Dermis microvascular lymphatic vessel endothelial cell (primary cell): ENCODE measurements at places on chromosomes 4 and X.

- no peak for DNase-seq
Observed at GRCh38 chrX:47226071-47226470, 6.7 kb upstream of the USP11 start.

GRCh38 chr4:3502941-3503936, 29.0 kb downstream of the LRPAP1 start:
- DNase-seq, result no peak

DNA sequence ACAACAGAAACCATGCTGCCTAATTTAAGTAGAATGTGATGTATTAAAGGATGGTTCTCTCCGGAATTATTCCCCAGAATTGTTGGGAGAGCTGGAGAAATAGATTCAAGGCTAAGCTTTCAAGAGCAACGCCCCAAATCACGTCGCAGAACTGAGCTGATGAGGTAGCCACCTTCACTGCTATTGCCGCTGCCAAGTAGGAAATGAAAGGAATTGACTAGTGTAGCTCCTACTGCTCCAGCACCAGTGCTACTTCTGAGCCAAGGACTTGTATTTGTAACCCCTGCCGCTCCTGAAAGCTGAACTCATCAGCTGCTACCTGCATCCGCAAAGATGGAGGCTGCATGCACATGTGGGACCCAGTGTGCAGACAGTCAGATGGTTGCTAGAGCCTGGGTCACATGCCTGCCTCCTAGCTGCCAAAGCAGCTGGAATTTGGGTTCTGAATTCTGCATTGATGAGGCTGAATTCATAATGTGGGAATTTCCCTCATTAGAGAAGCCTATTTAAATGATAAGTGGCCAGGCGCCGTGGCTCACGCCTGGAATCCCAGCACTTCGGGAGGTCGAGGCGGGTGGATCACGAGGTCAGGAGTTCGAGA, 173.9 kb downstream of the PDGFRA start:
- no peak for DNase-seq

GRCh38 chr4:101307899-101308298, 39.4 kb downstream of the PPP3CA start:
- DNase-seq, result no peak

DNA sequence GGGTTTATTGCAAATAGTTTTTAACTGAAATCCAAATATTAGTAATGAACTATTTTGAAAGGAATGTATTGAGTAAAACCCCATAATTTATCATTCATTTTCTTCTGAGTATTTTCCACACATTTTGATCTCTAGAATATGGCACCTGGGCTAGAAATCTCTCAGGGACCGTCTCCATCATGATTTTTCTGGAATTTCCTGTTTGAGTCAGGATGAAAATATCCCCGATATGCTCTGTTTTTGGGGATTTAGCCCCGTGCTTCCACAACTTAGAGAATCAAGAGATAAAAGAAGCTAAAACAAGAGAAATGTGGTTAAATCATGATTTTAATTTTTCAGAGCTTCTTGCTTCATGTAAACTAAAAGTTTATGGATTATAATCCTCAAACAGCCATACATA, 114.2 kb downstream of the SPCS3 start:
- no peak for DNase-seq

- DNase-seq, result peak; percentile 10
Observed at GRCh38 chr4:165394275-165394674, 15.5 kb downstream of the CPE start.

DNA sequence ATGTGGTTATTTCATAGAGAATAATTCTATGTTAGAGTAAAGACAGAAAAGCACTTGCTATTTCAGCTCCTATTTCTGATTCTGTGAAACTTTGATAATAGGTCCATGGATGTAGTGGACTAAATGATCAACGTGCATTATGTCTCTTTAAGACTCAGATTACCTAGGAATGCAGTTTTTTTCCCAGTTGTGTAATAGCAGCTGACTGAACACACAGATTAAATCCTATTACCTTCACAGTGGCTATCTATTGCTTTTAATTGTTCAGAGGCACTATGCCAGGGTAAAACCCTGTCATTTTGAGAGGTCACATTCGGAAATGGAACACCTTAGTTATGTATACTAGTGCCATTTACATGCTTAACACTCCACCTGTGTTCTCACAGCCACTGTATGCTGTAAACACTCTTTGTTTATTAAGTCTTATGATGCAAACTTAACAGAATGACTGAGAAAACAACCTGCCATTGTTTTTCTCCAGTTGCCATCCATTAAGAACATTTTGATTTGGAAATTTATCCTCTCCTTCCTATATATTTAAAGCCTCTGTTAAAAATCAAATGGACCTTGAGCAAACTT, 70.5 kb downstream of the HPGD start:
- DNase-seq, result no peak

DNA sequence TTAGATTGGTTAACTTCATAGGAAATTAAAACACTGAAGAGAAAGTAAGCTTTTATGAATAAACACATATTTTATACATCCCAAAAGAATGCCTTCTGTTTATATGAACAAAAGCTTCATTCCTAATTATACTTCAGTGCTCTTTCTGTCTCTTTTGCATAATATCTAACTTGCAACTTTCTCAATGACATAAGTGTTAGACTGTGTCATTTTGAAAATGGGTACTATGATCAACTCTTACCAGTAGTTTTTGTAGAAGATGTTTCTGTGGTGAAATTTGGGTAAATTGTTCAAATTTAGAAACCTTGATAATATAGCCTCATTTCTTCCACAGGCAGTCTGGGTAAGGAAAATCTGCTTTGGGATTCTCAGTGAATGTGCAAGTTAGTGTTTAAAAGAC, 991.4 kb downstream of the CCSER1 start:
- no peak for DNase-seq

DNA sequence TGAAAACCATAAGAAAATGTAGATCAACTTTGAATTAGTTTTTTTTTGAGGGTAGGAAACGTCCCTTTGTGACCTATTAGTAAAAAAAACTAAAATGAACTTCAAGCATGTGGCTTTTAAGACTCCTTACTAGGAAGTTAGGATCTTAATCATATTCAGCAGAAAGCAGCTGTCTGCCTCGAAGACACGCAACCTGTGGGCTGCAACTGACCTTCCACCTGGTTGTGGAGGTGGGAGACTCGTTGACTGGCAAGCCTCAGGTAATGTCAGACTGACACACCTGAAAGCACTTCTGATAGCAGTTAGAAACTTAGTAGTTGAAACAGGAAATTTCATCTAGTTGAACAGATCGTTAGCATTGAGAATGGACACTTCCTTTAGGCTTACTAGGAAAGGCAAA, 37.4 kb downstream of the CCNG2 start:
- no peak for DNase-seq

DNA sequence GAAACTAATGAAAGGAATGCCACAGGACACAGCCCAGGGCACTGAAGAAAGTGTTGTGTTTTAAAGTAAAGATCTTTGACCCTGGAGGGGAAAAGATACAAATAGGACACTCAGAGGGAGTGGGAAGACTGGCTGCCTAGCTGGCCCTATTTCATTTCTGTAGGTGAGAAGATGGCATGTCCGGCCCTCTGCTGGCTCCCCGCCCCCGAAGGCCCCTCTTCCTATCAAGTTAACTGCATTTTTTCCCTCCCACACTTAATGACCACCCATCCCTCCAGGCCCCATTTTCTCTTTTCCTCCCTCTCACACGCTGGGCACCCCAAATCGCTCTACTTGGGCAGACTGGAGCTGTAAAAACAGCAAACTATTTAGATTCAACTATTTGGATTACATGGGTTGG, 5.5 kb upstream of the TRIM75 start:
- no peak for DNase-seq

- no peak for DNase-seq
Observed at GRCh38 chr4:183178201-183178600, 79.1 kb downstream of the WWC2 start.

GRCh38 chr4:82677327-82677726, 115.5 kb upstream of the TMEM150C start:
- DNase-seq, result no peak

DNA sequence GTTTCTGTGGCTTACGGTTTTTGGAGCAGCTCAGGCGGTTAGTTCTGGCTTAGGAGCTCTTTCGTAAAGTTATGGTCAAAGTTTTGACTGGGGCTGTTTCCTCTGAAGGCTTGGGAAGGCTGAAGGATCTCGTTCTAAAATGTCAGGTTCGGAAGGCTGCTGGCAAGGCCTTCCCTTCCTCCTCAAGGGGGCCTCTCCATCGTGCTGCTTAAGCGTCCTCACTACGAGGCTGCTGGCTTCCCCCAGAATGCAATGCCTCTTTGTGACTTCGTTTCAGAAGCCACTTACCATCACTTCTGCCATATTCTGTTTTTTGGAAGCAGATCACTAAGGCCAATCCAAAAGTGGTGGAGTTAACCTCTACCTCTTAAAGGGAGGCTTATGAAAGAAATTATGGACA, 1196.4 kb upstream of the TENM3 start:
- DNase-seq, result no peak

GRCh38 chrX:372856-373640, 13.7 kb downstream of the PPP2R3B start:
- DNase-seq, result peak; percentile 11

GRCh38 chrX:68922013-68922412, 93.2 kb downstream of the EFNB1 start:
- DNase-seq, result no peak

- no peak for DNase-seq
Observed at GRCh38 chr4:68152411-68152810, 22.7 kb upstream of the TMPRSS11F start.

- DNase-seq, result no peak
Observed at GRCh38 chrX:149939655-149939904, 1.3 kb upstream of the EOLA2 start.

- no peak for DNase-seq
Observed at GRCh38 chr4:4437798-4438470, 51.0 kb downstream of the NSG1 start.

GRCh38 chrX:56802428-56802827, 73.4 kb downstream of the NBDY start:
- no peak for DNase-seq

DNA sequence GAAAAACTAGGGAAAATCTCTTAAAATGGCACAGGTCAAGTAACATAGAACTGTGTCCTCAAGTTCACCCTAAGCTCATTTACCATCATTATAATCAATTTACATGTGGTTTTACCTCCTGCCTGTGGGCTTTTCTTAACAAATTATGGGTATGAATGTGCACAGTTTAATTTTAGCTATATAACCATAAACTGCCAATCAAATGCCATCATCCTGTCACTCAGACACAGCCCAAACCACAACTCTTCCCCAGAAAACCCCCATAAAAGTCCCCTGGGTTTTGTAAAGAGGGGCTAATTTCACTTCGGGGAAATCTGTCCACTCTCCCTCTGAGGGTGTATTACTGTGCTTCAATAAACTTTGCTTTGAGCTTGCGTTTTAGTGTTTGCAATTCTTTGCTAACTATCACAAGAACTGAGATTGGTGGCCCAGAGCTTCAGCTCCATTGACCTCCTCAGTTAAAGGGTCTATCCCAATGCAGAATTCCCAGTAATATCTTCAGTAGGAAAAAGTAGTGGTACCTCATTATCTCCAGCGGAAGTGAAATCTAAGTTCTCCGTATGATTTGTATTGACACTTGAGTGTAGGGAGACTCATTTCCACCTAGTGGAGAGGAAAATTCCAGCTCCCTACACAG, 394.6 kb downstream of the SPOCK3 start:
- DNase-seq, result no peak

GRCh38 chrX:80556148-80556547, 135.9 kb downstream of the TENT5D start:
- no peak for DNase-seq

DNA sequence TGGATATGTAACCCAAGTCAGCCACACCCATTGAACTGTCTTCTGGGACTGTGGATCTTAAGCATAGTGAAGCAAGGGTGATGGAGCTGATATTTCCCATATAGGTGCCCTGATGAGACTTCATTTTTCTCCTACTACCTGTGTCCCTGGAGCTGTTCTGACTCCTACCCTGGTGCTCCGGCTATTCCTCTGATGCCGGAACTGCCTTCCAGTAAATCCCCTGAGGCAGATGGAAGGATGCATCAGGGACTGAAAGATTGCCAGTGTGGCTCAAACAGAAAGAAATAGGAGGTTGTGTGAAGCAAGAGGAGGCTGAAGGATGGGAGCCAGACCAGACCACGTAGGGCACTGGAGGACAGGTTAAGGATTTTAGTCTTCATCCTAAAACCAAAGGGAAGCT, 74.7 kb downstream of the HOPX start:
- no peak for DNase-seq

DNA sequence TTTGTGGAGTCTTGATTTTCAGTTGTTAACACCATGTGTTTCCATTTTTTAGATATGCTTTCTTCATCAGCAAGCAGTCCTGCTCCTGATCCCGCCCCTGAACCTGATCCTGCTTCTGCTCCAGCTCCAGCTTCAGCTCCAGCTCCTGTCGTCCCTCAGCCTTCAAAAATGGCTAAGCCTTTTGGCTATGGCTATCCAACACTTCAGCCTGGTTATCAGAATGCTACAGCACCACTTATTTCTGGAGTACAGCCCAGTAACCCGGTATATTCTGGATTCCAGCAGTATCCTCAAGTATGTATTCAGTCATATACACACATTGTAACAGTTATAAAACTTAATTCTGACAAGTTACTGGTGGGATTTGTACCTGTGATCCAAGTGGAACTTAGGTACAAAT, 60.9 kb downstream of the SEC24B start:
- no peak for DNase-seq

- DNase-seq, result no peak
Observed at GRCh38 chrX:150092549-150092948, 154.3 kb upstream of the EOLA2 start.

DNA sequence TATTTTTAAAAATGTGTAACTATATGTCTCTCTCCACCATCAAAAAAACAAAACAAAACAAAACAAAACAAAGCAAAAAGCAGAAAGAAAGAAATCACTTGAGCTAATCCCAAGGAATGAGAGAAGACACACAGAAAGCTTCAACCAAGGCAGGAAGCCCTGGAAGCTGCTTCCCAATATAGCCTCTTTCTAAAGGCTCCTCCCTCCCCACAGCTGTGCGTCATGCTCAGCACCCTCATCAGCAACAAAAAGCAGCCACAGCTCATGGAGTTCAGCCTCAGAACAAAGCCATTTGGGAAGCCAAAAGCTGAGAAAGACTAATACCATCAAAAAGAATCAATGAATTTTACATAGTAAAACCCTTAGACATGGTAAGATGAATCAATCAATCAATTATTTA, 501.6 kb upstream of the SMIM31 start:
- DNase-seq, result no peak

DNA sequence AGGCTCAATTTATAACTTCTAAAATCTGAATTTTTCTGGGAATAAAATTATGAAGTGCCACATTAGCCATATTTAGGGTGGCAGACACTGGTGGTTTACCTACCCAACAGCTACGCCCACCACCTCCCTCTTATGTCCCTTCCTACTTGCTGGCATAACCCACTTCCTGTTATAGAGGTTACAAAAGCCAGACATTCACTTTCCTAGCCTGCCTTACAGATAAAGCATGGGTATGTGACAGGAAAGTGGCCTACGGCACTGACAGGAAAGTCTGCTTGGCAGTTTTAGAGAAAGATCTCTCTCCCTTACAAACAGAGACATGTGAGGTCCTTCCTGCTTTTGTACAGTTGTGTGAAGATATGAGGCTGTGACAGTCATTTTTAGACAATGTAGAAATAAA, 12.4 kb downstream of the DDX53 start:
- DNase-seq, result no peak

GRCh38 chr4:6732441-6733357, 16.7 kb downstream of the BLOC1S4 start:
- no peak for DNase-seq

- no peak for DNase-seq
Observed at GRCh38 chrX:81229229-81229628, 27.3 kb downstream of the SH3BGRL start.

- DNase-seq, result no peak
Observed at GRCh38 chr4:21347142-21347541, 601.4 kb downstream of the KCNIP4 start.
